ENCODE measurements at places on chromosomes 2 and 18.

GRCh38 chr2:229463841-229464346, 192.8 kb upstream of the PID1 start:
- DNase-seq: no peak

DNA sequence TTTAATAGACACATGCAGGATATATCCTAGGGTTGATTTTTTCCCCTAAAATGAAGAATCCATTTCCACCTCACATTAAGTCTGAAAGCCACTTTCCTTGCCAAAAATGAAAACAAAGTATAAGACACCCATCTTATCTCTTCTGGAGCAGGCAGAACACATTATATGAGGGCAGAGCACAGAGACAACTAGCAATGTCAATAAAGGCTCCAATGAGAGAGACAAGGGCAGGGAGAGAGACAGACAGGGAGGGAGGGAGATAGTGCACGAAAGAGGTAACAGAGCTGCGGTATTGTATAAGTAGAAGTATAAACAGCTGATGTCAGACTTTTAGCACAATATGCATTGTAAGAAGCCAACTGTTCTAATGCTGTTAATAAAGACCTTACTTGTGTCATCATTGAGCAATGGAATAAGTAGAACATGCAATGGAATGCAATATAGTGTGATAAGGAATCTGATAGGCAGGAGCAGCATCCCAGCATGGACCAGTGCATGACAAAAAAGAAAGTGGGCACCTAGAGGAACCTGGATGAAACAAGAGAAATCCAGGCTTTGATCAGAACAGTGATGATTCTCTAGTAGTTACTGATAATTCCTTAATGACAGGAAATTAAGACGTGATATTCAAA, 150.6 kb upstream of the TCF4 start:
- DNase-seq: no peak

DNA sequence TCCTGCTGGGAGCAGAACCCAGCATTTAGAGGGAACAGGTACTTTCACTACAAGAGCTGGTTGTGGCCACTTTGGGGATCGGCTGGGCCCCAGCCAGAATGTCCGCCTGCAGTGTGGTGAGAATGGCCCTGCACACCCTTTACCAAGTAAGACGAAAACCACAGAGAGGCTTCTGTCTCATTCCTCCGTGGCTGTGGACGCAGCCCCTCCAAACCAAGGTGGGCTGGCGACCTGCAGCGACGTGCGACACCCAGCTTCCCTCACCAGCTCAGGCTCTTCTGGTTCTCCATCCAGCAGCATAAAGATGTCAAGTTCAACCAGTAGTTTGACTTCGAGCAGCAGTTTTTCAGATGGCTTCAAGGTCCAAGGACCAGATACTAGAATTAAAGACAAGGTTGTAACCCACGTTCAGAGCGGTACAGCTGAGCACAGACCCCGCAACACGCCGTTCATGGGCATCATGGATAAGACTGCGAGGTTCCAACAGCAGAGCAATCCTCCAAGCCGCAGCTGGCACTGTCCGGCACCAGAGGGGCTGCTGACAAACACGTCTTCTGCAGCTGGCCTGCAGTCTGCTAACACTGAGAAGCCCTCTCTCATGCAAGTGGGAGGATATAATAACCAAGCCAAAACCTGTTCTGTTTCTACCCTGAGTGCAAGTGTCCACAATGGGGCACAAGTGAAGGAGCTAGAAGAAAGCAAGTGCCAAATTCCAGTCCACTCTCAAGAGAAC, 56.2 kb downstream of the WDSUB1 start:
- no peak for DNase-seq

- DNase-seq: no peak
Measured at GRCh38 chr2:183010112-183010511, 28.1 kb downstream of the NCKAP1 start.

DNA sequence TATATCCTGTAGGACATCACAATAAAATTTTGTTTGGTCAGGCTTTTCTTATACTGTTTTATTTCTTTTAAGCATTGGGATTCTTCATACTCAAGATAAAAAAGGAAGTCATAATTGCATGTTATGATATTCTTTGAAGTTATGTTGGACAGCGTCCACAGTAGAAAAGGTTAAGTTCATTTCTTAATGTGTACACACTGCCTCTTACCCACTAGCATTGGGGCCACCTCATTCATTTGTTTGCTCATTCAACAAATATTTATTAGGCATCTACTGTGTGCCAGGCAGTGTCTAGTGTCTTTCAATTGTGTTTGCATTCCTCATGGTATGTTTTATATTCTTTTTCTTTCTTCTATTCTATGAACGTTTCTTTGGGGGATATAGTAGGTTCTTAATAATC, 70.2 kb downstream of the PTPRM start:
- DNase-seq: no peak
